Muscle of leg (tissue), 16 donors: ENCODE measurements at places on chromosomes 4 and X.

DNA sequence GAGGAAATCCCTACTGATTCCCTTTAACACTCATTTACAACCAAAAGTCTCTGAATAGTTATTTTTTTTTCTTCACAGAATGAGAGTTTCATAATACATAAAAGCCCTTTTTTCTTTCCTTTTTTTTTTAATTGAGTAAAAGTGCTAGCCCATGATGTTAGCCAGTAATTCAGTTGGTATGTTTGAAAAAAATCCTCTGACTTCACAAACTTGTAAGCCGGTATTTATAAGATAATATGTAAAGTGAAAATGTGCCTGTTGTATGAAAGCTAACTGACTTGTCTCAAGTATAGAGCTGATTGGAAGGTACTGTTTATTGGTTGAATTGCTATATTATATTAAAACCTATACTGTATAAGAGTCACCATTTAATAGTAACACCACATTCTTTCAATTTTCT is 70.2 kb upstream of the NEIL3 start:
- H3K36me3 ChIP-seq, result no peaks in the 10 kb centered on the region
- no peaks in the 10 kb centered on the region for H3K4me1 ChIP-seq
- H3K4me3 ChIP-seq, result no peak overlapping the region
- no peak overlapping the region for H3K27ac ChIP-seq
- no peak for DNase-seq

- no peaks in the 10 kb centered on the region for H3K27me3 ChIP-seq
- H3K4me3 ChIP-seq, result no peak overlapping the region
- peaks cover 26% of the 10 kb centered on the region for H3K4me1 ChIP-seq
- no peak for DNase-seq
These were observed 26.7 kb downstream of the IRF2 start for GRCh38 chr4:184447664-184448063.

GRCh38 chr4:119087121-119087520 is 48.5 kb upstream of the MYOZ2 start:
- H3K27me3 ChIP-seq, result no peaks in the 10 kb centered on the region
- H3K4me3 ChIP-seq, result no peak overlapping the region
- DNase-seq, result no peak
- H3K27ac ChIP-seq, result no peak overlapping the region
- H3K36me3 ChIP-seq, result no peaks in the 10 kb centered on the region

DNA sequence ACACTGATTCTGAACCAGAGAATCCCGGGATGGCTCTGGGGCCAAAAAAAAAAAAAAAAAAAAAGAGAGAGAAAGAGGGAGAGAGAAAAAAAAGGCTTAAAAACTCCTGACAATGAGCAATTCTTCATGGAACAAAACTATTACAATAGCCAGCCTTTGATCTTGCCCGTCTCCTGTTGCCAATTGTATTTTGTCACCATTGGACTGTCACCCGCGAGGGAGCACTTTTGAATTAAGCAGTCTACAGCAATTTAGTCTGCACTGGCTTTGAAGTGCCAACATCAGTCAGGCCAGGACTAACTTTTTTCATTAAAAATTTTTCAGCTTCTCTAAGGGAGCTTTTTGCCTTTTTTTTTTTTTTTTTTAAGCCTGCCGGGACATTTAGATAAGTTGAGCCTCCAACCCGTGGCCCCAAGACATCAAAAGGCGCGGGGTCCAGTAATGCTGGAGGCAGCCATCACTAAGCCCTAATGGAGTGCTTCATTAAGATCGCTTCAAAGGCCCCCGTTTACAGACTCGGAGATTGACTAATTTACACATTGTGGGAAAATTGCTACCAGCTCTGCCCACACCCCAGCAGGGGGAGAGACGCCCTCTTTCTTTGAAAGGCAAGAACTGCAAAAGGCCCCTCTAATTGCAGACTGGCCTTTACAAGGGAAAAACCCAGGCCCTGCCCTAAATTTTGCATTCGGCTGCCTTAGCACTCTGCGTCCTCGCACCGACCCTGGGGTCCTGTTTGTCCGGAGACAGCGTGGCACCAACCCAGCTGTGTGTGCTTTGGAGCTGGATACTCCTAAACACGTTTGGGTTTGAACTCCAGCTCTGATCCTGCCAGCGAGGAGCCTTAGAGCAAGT is 98.1 kb upstream of the MSX1 start:
- H3K27ac ChIP-seq, result no peak overlapping the region
- no peaks in the 10 kb centered on the region for H3K4me1 ChIP-seq
- no peak for DNase-seq
- H3K4me3 ChIP-seq, result no peak overlapping the region
